NCI-H1092 (cell line): ENCODE measurements at places on chromosomes 7 and 10.

DNA sequence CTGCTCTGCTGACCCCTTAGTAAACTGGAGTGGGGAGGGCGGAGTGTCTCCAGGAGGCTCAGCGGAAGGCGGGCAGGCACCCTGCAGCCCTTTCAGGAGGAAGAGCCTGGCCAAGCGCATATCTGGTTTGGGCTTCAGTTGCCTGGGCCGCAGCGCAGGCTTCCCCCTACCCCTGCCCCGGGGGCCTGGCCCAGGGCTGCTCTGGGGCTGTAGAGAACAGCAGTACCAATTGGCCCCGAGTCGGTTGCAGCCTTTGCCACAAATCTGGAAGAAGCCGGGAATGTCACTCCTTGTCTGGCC, 28.1 kb upstream of the JAKMIP3 start:
- DNase-seq, result no peak

- DNase-seq, result no peak
Measured at GRCh38 chr10:35150308-35150707, 23.7 kb downstream of the CREM start.

GRCh38 chr7:80403686-80404241, 108.1 kb downstream of the GNAT3 start:
- no peak for DNase-seq

- no peak for DNase-seq
Measured at GRCh38 chr10:81136261-81136660, 598.6 kb downstream of the SH2D4B start.

GRCh38 chr7:76233538-76234281, 32.0 kb downstream of the SRRM3 start:
- no peak for DNase-seq

GRCh38 chr10:117391436-117392205, 16.4 kb upstream of the PDZD8 start:
- no peak for DNase-seq
